Stimulated activated CD4-positive, alpha-beta T cell treated with anti-CD3 and anti-CD28 coated beads, TNF-alpha, amount 100 ng/mL, for 1 hour (primary cell): ENCODE measurements at places on chromosomes 13 and 19.
A peak's percentile ranks its signal among the peaks of the same experiment; 100 is the strongest.

- DNase-seq = no peak
Observed at GRCh38 chr13:51549050-51549449, 35.2 kb upstream of the WDFY2 start.

DNA sequence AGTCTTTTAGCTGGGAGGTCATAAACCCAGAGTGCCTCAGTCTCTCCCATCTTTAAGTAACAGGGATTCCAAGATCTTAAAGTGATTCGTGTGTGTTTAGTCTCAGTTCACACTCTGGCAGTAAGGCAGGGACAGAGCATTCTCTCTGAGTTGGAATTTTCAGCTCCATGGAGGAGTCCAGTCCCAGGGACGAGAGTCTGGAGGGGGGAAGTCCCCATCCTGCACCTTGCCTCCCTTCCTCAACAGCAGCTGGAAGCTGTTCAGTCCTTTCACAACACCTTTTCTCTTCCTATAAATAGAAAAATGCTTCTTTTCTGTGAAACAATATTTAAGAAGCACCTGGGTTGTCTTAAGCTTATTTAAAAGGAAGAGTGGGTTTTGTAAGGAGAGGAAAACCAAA, 82.0 kb downstream of the KLF5 start:
- DNase-seq = no peak

- no peak for DNase-seq
Observed at GRCh38 chr13:50940509-50940908, 30.9 kb downstream of the RNASEH2B start.

DNA sequence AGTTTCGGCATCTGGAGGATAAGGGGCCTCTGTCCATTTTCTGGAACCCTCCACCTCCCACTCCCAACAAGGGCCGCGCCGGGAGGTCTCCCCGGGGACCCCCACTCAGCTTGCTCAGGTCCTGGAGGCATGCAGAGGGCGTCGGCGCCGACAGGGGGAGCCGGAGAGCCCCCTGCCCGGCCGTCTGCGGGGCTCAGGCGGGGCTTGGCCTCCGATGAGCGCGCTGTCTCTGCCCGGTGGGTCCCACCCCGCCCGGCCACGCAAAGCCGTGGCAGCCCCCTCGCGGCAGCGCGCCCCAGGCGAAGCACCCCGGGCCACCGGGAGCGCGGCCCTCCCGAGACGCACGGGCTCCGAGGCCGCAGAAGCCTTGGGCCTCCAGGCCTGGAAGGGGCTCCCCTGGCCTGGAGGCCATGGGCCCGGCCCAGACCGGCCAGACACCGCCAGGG, 149.7 kb upstream of the ZNF536 start:
- no peak for DNase-seq

DNA sequence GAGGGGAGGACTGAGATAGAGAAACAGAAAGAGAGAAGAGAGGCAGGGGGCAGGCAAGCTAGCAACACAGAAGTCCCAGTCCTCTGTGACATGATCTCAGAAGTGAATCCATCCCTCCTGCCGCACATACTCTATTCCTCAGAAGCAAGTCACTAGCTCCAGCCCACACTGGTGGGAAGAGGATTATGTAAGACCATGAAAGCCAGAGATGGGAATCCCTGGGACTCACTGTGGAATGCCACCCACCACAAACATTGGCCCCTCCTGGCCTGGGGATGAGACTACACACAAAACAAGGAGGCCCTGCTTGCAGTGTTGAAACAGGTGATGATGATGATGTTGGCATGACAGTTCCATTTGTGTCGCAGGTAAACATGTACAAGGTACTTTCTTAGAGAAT, 419.9 kb downstream of the IRS2 start:
- no peak for DNase-seq

DNA sequence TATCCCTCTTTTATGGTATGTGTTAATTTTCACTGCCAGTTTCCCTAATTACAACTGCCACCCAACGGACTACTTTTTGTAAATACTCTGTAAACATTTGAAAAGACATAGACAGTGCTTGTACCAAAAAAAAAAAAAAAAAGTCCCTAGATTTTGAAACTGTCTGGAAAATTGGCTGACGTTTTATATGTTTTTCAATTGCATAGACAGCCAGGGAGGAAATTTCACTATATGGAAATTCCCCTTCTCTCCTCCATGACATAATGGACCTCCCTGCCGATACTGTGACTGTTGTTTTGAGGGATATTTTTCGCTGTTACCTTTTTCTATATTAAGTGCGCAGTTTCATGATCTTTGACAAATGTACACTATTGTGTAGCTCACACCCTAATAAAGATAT, 43.4 kb downstream of the C13orf42 start:
- DNase-seq = no peak

DNA sequence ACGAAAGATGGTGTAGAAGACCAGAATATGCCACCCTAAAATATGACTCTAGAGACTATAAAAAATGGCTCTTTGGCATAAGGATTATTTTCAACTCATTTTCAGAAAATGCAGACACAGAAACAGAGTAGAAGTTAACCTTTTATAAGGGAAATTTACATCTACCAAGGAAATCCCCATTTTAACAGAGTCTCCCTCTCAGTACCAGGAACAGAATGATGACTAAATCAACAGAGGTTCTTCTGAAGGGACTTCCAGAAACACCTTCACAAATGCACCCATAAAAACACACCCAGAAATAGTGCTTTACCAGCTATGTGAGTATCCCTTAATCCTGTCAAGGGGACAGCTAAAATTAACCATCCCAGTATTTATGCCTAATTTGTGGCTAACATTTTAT, 29.1 kb downstream of the PLPP2 start:
- DNase-seq = no peak

DNA sequence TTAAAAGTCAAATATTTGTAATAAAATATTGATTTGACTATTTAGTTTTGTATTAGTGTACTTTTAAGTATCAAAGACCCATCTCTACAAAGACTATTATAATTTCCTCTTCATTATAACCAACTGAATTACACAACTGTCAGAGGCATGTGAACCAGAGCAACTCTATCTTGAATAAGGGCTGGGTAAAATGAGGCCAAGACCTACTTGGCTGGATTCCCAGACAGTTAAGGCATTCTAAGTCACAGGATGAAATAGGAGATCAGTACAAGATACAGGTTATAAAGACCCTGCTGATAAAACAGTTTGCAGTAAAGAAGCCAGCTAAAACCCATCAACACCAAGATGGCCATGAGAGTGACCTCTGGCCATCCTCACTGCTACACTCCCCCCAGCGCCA, 36.2 kb upstream of the ATP12A start:
- no peak for DNase-seq

- DNase-seq = no peak
Observed at GRCh38 chr19:53664760-53665159, 33.0 kb downstream of the DPRX start.

DNA sequence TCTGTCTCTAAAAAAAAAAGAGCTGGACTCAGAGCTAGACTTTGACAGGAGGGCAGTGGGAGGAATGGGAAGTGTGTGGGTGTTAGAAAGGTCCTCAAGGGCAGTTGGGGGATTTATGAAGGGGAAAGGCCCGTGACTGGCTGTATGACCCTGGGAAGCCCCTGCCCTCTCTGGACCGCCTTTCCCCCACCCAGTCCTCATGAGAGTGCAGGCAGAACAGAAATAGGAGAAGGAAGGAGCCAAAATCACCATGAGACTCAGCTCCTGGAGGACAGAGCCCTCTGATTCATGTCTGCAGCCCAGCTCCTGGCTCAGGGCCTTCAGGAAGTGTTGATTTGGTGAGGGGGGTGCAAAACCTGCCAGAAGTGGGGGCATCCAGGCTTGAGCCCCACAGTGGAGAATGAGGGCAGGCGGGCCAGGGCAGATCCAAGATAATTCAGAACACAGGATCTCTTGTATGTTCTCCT, 8.7 kb upstream of the SMG9 start:
- no peak for DNase-seq

DNA sequence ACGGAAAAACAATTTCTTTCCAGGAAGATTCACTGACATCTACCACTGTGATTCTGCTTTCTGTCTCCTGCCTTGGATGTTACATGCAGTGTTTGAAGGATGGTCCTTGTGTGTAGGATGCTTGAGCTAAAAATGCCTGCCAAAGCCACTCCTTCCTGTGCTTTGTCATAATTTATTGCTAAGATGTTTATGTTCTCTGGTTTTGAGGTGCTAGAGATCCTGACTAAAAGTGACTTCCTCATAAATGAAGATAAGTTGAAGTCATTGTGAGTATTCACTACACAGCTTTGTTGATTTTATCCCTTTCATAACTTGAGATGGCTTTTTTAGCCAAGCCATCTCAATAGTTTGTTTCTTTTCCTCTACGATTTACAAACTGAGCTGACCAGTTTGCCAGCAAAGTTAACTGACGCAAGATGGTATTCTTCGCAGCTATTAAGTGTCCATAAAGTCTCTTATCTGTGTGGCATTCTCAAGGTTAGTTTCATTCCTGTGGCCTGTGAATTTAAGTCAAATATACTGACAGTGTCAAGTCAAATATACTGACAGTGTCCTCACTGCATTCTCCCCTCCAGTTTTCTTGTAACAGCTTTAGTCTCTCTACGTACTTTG, 15.7 kb upstream of the FBXL3 start:
- no peak for DNase-seq

- no peak for DNase-seq
Observed at GRCh38 chr13:50268500-50268899, 253.3 kb downstream of the KCNRG start.

DNA sequence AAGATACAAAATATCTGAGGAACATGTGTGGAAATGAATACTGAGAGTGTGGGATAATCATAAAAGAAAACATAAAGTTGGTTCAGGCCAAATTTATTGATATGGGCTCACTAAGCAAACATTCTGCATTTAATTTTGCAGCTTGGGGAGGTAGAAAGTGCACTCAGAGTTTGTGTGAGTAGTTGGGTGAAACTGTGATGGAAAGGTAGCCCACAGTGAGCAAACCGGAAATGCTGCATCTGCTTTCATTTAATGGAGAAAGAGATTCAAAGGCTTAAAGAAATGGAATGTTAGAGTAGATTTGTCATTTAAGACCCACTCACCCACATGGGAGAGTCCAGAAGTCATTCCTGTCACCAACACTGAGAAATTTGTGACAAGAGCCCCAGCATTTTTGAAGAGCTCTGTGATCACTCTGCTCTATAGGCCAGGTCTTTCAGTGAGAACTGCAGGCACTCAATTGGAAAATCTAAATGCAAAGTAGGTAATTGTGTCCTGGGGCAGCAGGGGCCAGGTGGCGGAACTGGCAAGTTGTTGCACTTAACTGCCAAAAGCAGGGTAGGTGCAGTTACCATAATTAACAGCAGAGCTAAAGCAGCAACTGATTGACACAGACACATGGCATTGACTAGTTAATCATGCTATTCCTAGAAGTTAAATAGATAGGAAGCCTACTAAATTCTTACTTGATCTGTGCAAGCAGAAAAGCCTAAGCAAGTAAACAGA, 1228.3 kb upstream of the PCDH20 start:
- no peak for DNase-seq

DNA sequence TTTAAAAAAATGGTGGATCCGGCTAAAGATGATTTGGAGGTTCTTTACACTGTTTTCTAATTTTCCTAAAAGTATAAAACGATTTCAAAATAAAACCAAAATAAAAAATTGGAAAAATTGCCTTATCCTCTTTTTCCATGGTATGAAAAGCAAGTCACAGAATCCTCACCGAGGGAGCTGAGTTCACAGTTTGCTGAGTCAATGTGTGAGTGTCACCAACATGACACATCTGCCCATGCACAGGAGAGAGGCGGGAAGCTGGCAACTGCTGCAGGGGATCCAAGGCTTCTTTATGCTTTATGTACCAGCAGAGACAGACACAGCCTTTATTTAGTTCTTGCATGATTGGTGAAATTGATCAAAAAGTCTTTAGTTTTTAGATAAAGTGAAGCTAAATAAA, 157.8 kb downstream of the TNFSF13B start:
- DNase-seq = no peak

GRCh38 chr19:56839652-56840450, 675 bp downstream of the PEG3 start:
- no peak for DNase-seq

- DNase-seq = no peak
Observed at GRCh38 chr19:31350693-31351055, 1.4 kb upstream of the TSHZ3 start.

DNA sequence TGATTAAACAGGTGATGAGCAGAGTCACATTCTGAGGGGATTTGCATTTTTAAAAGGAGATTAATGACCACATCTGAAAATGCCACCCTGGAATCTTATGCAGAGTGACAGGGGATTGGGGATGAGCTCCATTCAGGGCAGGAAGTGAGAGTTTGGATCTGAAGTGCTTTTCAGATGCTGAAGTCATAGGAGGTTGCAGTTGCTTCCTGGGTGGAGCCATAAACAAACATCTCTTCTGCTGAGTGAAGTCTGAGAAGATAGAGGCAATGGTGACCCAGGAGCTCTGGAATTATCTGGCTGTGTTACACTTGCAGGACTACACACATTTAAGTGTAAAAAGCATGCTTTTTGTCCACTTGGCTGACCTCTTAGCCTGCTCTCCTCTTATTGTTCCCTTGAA, 51.4 kb upstream of the PSG8 start:
- DNase-seq = no peak

DNA sequence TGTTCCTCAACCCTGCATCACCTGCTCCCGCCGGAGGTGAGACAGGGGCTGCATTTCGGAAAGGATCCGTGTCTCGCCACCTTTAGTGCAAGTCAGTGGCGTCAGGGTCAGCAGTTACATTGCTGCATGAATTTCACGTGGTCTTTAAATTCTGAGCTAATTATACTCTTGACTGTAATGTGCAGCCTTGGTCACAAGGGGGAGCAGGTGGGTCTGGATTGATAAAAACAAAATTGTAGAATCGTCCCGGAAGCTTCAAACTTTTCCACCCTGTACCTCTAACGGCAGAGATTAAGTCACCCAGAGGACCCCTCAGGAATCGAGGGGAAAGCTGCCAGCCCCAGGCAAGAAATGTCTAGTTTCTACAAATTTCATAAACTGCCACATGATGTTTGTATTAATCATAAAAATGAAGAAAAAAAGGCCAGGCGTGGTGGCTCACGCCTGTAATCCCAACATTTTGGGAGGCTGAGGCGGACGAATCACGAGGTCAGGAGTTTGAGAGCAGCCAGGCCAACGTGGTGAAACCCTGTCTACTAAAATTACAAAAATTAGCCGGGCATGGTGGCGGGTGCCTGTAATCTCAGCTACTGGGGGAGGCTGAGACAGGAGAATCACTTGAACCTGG, 20.2 kb downstream of the BBC3 start:
- peak; percentile 65 for DNase-seq

DNA sequence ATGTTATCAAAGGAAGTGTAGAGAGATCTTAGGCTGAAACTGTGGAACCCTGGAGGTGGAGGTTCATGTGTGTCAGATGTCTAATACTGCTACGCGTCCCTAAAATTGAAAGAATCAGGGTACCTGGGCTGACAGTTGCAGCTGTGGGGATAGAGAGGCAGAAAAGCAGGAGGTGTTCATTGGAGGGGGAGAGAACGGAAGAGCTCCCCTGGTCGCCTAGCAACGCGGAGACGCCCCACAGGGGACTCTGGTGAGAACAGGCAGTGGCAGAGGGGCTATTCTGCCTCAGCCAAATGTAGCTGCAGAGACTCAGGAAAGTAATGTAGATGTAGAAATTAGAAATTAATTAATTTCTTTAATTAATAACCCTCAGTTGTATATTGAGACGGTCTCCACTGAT, 10.1 kb upstream of the ZNF835 start:
- no peak for DNase-seq
